ENCODE measurements at places on chromosomes 3 and 15.

GRCh38 chr15:29569533-29570092 is 252.7 kb downstream of the TJP1 start:
- no peak for DNase-seq

DNA sequence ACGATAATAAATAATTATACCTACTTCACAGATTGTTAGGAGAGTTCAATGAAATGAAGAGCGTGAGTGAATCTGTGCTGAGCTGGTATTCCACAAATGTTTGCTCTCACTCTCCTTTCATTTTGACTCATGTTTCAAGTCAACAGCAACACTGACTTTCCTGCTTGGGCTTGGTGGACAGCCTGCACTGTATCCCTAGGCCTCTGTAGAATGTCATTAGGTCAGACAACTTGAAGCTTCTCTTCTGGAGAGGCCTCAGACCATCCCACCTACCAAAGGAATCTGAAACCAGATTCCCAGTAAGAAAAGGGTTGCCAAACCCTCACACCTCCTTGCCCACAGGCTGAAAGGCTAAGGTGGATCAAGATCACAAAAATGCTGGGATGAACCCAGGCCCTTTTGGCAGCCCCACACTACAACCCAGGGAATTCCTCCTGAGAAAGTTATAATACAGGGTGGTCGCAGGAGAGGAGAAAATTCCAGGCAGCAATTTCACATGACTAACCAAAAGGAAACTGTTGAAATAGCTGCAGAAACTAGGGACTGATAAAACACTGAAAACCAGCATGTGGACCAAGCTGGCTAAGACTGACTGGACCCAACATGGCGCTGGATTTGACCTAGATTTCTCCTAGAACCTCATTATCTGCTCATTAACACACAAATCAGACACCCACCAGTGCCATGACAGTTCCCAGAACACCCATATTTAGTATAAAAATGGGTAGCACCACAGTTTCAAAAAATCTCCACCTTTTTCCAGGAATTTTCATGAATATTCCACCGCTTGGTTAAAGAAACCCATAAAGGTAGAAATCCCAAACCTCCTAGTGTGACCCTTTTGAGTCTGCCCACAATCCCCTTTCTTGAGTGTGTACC is 57.0 kb upstream of the ZNF148 start:
- no peak for DNase-seq

DNA sequence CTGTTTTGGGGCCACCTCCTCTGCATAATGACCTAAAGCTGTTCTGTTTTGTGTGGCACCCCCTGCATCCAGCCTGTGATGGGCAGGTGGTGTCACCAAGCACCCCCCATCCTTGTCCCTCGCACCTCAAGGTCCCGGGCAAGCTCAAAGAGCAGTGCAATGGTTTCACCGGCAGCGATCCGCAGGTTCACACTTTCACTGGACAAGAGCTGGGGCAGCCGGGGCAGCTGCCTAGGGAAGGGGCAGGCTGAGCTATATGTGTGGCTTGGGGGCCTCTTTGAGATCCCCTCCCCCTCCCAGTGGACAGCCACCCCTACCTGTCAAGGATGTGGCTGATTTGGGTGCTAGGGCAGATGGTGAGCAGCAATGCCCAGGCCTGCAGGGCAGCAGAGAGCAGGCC is 3.1 kb downstream of the IFRD2 start:
- DNase-seq: no peak

GRCh38 chr3:61593446-61594029 is 32.2 kb downstream of the PTPRG start:
- no peak for DNase-seq

DNA sequence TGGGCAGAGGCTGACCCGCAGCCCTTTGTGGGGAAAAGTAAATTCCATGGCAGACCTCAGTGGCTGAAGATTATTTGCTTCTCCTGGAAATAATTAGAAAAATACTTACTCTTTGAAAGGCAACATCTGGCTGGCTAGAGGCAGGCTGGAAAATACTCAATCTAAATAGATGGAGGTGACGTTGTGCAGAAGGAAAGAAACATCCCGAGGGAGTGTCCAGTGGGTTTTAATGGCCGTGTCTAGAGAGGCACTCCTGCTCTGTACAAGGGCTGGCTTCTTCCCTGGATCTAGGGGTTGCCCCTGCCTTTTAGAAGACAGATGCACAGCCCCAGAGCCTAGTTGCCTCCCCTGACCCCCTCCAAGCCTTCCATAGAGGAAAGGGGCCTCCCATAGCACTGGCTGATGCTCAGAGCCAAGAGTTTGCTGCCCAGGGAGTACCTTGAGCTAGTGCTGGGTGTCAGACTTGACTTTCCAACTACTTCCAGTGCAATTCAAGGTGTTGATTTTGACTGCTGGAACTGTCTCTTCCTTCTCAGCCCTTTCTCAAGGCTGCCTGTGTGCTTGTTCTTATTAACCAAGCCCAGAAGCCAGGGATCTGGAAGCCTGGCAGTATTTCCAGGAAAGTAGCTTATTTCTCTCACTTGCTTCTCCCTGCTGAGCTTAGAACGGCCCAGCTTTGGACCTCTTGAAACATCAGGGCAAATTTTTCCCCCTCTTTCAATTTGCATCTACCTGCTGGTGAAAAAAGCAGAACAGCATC is 27.4 kb downstream of the CGNL1 start:
- DNase-seq: no peak

DNA sequence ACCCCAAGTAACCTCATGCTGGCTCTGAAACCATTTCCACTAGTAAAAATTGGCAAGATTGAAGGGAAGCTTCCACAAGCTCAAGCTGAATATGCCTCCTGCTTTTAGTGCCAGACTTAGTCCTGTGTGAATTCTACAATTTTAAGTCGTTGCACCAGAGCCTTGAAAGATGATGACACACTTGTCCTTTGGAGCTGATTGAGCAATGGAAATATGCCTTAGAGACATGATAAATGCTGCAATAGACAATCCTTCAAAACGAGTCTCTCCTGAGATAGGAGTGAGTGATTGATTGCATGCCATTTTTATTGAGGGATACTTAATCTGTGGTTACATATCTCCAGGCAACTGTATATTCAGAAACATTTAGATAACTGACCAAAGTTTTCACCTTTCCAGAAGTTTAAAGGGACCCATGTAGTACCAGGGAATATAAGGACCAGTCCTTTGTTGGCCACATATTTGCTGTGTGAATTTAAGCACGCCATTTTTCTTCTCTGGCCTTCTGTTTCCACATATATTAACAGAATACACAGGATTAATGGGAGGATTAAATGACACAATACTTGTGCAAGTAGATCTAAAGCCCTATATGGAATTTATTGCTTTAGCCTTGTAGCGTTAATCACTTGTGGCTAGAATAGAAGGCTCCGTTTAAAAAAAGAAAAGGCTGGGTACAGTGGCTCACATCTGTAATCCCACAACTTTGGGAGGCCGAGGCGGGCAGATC is 65.1 kb downstream of the PPARG start:
- DNase-seq: peak; percentile 98

Data from AML-193 (cell line).